ENCODE measurements at places on chromosomes 1 and 21.
A peak's percentile ranks its signal among the peaks of the same experiment; 100 is the strongest.

- no peak for DNase-seq
Observed at GRCh38 chr1:150089846-150090520, 22.4 kb downstream of the VPS45 start.

GRCh38 chr1:40980453-40981121 is 1.1 kb downstream of the CTPS1 start:
- DNase-seq, result peak; percentile 49

- no peak for DNase-seq
Observed at GRCh38 chr1:4976859-4977440, 322.5 kb downstream of the AJAP1 start.

DNA sequence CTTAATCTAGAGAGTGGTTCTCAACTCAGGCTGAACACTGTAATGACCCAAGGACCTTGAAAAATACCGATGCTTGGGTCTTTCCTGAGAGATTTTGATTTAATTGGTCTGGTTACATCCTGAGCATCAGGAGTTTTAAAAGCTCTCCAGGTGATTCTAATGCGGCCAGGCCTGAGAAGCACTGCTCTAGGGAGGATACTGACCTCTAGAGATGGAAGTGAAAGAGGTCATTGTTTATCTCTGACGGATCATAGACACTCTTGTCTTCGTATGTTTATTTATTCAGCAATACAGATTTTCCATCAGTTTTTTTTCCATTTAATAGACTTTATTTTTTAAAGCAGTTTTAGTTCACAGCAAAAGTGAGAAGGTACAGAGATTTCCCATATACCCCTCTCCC is 54.5 kb upstream of the IGSF5 start:
- DNase-seq, result no peak

DNA sequence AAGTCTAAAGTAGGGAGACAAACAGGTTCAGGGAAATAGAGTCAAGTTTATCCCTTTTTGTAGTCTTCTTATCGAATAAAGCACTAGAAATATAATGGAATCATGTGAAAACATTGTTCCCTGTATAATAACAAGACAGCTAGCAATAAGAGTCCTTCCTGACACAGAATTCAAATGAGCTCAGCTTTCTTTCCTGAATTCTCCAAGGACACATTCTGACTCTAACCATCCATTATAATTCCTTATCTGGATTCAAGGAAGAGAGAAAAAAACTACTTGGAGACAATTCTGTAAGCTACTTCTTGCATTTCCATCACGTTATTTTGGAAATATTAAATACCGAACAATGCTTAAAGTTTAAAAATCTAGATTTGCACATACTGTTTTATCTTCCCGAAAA is 58.8 kb downstream of the ANKRD13C start:
- no peak for DNase-seq

GRCh38 chr1:47742890-47743760 is 254.1 kb downstream of the TRABD2B start:
- no peak for DNase-seq

GRCh38 chr21:42744520-42745445 is 91.4 kb downstream of the PDE9A start:
- DNase-seq, result no peak

DNA sequence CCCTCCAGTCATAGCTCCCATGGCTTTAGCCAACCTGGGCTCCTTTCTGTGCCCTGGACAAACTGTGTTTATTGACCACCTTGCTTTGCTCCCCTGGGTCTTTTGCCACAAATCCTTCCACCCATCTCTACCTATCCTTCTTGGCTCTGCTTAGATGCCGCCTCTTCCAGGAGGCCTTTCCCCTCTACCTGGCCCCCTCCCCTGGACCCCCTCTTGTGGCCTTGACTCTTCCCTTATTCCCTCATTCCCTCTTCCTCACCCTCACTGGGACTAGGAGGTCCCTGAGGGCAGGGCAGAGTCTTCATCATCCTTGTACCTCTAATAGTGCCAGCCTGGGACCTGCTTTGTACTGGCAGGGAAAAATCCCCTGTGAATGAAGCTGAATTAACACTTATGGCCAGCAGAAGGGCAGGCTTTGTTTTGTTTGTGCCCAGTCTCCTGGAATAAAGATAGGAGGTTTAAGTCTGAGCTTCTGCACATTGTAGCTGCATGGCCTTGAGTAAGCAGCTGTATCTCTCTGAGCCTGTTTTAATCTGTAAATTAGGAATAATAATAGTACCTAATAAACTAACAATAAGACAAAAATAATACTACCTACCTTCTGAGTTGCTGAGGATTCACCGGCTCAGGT is 13.7 kb downstream of the PTPRU start:
- no peak for DNase-seq

DNA sequence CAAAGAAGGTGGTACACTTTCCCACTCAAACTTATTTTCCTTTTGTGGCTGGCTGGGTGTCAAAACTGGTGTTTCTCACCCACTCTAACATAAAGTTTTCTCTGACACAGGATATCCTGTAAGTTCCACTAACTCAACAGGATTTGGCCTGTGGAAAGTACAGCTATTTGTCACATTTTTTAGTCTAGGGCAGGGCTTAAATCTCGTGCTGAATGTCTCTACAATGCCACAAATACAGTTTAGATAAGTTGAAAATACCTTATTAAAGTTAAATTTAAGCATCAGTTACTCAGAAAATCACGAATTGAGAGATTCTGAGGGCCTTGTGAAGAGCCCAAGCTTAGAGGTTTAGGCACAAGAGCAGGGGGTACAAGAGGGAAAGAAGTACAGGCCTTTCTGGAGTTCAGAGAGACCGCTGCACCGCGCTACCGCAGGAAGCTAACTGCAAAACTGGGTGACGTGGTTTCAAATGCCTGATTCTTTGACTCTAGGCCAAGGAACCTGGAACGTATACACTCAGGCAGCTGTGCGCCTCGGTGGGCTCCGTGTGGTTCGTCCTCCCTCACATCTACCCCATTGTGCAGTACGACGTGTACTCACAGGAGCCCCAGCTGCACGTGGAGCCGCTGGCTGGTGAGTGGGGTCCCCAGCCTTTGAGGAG is 23.4 kb upstream of the PWP2 start:
- no peak for DNase-seq

DNA sequence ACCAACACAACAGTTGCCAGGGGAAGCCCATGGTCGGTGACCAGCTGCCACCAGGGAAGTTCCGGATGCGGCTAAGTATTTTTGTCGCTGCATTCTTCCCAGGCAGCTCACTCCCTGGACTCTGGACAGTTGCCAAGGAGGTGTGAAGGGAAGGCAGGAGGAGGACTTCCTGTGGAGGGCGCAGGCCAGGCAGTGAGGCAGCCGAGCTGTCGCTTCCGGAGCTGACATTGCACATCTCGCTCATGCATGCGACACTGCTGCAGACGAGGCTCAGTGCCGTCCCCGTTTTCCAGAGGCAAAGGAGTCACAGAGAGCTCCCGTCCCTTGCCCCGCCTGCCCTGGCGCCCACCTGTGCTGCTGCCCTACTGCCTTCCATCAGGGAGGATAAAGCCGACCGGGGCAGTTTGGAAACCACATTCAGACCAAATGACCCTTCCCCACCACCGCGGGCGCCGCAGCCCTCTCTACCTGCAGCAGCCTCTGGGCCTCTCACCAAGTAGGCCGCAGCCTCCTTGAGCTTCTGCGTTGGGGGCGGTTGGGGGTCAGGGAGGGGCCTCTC is 81.4 kb downstream of the NENF start:
- DNase-seq, result no peak

DNA sequence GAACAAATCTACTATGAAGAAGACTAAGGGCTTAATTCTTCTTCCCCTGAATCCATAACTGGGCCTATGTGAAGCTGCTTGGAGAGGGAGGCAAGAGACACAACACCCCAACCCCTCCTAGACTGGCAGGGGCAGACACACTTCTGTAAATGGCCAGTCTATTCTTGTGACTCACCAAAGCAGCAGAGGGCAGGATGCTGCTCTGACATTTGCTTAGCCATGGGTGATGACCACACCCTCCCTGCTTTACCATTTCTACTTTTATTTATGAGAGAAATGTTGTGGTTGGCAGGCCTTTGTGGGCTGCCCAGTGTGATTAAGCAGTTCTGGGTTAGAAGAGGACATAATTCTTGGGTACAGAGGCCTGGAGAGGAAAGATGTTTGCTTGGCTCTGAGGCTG is 189.8 kb upstream of the DPYD start:
- no peak for DNase-seq

Data from amygdala (tissue), 56 donors.